ENCODE measurements at places on chromosomes 2 and 18.

DNA sequence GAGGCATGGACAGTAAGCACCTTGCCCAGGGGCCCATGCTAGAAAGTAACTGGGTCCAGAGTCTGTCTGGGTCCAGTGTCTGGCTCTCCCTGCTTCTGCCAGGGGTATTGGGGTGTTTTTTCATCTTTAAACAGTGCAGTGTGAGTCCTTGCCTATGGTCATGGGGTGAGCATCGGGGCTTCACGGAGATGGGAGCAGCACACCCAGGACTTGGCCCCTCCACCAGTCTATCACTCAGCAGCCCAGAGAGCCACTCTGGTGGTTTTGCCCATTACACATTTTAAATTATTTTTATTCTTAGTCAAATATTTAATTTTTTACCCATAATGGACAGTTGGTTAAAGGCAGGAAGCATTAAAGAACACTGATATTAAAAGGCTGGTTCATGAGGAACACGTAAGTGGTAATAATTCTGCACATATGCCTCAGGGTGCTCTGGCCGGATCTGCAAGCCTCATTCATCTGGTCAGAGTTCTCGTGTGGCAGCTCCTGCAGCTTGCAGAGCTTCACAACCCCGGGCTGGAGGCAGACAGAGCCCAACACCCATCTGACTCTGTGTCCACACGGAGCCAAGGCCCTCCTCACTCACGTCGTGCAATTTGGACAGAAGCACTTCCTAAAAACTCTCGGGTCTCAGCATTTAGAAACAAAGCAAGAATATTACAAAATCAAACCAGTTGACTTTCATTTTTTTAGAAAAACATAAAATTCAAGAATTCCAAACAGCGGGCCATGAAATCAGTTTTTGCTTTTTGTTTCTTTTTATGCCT lies 204.1 kb downstream of the CTIF start:
- no peak for DNase-seq

DNA sequence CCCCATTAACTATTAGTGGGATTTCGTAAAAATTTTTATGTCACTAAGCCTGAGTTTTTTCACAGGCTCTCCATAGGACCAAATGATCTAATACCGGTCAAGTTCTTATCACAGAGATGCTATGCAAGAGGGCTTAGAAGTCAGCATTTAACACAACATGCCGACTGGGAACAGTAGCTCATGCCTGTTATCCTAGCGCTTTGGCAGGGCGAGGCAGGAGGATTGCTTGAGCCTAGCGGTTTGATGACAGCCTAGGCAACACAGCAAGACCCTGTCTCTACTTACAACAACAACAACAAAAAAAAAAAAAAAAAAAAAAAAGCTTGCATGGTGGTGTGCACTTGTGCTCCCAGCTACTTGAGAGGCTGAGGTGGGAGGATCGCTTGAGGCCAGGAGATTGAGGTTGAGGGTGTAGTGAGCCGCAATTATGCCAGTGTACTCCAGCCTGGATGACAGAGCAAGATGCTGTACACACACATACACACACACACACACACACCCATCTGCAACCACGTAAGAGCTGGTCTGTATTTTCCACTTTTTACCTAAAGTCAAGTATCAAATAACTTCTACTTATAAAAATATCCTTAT lies 67.6 kb upstream of the FAM124B start:
- no peak for DNase-seq

- no peak for DNase-seq
Measured at GRCh38 chr2:230319211-230319862, 7.7 kb upstream of the SP140L start.

DNA sequence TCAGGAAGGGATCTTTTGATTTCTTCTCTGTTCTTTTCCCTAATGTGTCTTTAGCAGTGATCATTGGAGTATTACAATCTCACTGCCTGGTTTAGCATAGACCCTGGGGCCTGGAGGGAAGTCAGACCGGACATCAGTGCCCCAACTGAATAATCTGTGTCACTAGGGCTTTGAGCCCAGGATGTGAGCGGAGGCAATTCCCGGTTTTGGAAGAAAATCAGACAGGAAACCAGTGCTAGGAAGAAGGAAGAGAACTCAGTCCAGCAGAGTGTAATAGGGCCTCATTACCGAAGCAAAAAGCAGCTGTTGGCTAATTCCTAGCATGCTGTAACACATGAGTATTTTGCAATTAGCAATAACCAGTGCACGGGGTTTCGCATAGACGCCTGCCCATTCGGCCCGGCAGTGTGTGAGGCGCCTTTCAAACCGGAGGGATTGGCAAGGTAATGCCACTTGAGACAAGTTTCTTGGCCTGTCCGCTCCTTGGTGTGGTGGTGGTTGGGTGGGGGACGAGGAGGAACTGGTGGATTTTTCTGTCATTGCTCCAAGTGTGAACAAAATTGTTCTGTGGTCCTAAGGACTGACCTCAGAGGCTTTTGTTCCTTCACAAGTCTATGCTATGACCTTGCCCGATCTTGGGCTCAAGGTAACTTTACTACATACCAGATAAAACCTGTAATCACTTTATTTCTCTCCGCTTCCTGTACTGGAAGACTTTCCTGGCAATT lies 2.8 kb downstream of the FOSL2 start:
- no peak for DNase-seq

GRCh38 chr2:231720987-231721966 lies 13.0 kb downstream of the PTMA start:
- DNase-seq, result no peak

- DNase-seq, result no peak
Measured at GRCh38 chr2:186347472-186347871, 138.6 kb upstream of the ZC3H15 start.

GRCh38 chr18:63224630-63225029 lies 94.9 kb downstream of the BCL2 start:
- DNase-seq, result no peak

GRCh38 chr2:231099918-231100317 lies 24.9 kb downstream of the HTR2B start:
- no peak for DNase-seq
